WTC11 (cell line): ENCODE measurements at places on chromosomes 2 and 18. TPM values are rescaled to one million over a fixed set of nuclear protein-coding genes. Genes with fewer than 3 reads are reported as not detected.
A peak's percentile ranks its signal among the peaks of the same experiment; 100 is the strongest.

- no peak for DNase-seq
These were observed 125.7 kb downstream of the KCTD1 start for GRCh38 chr18:26422472-26423162.

- no peak for DNase-seq
These were observed 536.0 kb downstream of the TNS1 start for GRCh38 chr2:217466805-217467204.

- no peak for DNase-seq
These were observed 138.6 kb upstream of the ZC3H15 start for GRCh38 chr2:186347472-186347871.

DNA sequence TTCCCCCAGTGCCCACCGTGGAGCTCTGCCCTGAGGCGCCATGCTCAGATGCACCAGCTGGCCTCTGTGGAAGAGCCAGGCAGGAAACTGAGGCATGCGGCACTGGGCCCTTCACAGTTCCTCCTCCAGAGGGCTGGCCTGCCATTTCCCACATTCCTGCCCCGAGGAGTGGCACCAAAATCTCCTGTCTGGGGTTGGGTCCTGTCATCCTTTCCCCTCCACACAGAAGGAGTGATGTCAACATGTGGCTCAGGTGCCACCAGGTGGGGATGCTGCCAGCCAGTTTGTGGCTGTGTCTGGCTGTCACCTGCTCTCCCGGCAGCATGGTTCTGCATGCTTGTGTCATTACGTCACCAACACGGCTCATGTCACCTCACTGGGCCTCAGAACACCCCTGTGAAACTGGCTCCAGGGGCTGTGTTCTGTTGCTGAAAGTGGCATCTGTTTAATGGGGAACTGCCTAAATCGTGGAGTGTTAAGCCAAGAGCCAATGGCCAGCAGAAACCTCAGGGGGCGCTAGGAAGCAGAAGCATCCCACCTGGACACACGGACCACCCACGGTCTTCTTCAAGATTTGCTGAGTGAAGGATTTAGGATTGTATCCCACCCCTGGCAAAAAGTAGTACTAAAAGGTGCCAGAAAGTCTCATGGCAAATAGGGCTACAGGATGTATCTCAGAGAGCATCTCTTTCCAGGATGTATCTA is 51.3 kb downstream of the ZAP70 start:
- no peak for DNase-seq

DNA sequence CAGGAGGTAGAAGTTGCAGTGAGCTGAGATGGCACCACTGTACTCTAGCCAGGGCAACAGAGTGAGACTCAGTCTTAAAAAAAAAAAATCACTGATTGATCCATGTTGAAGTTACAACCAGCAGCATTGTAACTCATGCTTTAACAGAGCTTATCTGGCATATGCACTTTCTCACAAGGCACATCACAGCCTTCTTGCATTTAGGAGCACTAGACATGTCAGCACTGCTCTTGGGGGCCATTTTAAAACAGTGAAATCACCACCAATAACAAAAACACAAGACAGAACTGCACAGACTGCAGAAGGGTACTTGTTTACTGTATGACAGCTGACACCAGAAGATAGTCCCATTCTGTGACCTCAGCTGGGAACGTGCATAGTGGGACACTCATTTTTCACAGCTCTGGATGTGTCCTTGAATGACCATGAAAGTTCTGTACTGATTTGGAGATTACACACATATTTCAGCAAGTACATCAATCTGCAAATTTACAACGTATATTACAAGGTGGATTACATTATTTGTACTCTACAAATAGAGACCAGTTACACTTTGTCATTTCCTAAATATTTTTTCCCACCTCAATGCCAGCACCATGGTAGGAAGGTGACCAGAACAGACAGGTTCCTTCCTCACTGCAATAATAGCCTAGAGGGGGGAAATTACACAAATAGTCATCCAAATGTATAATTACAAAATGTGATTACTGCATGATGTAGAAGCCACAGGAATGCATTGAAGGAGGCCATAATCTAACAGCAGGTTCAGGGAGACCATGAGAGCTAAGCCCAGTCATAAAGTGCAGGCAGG is 35.1 kb downstream of the CCBE1 start:
- DNase-seq, result no peak

FECH gene
- total RNA-seq, result 16.6 to 21.8 TPM (median 19.6 TPM) in 3 replicates

PLB1 gene
- total RNA-seq, result 0.27 to 0.44 TPM (median 0.39 TPM) in 3 replicates

HOXD13 gene
- total RNA-seq, result not detected in 3 replicates

LHCGR gene
- 0.21 to 0.34 TPM (median 0.31 TPM) in 3 replicates for total RNA-seq

GRCh38 chr2:10951558-10952414 is 40.1 kb downstream of the KCNF1 start:
- DNase-seq, result no peak

- DNase-seq, result no peak
These were observed 73.2 kb downstream of the BOLA3 start for GRCh38 chr2:74074487-74074886.

LIPG gene
- 5.5 to 6.8 TPM (median 6.1 TPM) in 3 replicates for total RNA-seq

DNA sequence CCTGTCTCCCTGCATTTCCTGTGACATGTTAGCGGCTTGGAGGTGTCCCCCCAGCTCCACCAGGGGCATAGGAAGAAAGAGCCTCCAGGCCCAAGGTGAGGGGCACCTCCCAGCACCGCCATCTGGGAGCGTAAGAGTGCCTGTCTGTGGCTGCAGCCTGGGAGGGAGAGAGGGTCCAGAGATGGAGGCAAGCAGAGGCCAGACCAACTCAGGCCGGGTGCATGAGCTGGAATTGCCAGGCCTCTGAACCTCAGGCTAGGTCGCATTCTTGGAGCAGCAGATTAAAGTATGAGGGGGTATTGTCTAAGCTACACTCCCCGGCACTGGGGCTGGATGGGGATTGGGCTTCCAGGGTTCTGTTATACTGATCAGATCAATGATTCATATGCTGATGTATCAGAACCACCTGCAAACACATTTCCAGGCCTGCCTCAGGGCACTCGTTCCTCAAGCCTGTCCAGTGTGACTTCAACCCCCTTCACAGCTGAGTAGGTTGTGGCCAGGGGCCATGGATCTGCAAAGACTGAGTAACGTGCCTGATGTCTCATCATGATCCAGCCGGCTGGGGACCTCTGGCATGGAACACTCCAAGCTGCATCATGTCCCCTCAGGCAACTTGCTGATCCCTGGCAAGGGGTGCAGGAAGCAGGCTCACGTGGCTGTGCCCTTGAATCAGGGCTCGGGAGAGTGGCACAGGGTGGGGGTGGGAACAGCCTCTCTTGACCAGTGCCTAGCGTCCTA is 73.2 kb downstream of the HS1BP3 start:
- no peak for DNase-seq

DNA sequence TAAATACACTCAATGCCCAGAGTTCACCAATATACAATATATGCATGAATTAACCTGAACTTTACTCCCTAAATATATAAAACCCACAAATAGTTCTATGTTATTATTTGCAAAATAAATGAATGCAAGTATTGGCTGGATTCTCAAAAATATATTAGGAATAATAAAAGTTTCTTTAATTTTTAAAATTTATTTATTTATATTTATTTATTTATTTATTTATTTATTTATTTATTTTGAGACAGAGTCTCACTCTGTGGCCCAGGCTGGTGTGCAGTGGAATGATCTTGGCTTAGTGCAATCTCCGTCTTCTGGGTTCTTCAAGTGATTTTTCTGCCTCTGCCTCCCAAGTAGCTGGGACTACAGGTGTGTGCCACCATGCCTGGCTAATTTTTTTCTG is 88.7 kb upstream of the TMEFF2 start:
- no peak for DNase-seq

DNA sequence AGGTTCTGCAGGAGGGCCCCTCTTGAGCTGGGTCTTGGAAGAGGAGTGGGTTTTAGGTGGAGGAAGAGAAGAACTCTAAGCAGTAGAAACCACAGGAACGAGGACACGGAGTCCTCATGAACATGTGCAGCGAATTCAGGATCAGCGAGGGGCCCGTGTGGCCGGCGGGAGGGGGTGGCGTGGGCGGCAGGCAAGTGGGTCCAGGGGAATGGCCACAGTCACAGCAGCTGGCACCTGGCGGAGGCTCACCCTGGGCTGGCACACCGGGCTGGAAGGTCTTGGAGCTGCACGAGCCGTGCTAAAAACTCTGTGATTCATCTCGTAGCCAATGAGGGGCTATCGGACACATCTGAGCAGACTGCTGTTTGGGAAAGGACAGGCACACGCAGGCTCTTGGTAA is 18.0 kb upstream of the CIDEA start:
- no peak for DNase-seq

DNA sequence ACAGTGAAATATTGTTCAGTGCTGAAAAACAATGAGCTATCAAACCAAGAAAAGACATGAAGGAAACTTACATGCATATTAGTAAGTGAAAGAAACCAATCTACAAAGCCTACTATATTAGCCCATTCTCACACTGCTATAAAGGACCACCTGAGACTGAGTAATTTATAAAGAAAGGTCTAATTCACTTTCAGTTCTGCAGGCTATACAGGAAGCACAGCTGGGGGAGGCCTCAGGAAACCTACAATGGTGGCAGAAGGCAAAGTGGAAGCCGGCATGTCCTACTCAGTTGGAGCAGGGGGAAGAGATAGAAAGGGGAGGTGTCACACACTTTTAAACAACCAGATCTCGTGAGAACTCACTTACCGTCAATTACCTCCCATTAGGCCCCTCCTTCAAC is 232.1 kb downstream of the TMX3 start:
- DNase-seq, result no peak

ATF2 gene
- 39.9 to 42.5 TPM (median 42.0 TPM) in 3 replicates for total RNA-seq

GRCh38 chr2:132448771-132449170 is 32.2 kb downstream of the GPR39 start:
- peak; percentile 39 for DNase-seq

DNA sequence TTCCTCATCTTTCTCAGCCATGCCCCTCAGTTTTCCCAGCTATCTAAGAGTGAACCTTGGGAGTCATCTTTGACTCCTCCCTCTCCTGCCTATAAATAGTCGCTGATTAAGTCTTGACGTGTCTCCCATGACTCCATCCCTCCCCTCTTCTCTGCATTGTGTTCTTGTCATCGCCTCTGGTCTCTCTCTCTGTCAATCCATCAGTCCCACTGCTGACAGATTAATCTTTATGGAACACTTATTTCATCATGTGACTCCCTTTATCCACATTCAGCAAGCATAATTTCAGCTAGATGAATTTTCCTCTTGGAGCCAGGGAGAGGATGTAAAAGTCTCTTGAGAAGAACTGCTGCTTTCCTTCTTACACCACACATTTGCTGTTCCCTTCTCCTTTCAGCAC is 9.4 kb downstream of the ADAM23 start:
- no peak for DNase-seq

DNA sequence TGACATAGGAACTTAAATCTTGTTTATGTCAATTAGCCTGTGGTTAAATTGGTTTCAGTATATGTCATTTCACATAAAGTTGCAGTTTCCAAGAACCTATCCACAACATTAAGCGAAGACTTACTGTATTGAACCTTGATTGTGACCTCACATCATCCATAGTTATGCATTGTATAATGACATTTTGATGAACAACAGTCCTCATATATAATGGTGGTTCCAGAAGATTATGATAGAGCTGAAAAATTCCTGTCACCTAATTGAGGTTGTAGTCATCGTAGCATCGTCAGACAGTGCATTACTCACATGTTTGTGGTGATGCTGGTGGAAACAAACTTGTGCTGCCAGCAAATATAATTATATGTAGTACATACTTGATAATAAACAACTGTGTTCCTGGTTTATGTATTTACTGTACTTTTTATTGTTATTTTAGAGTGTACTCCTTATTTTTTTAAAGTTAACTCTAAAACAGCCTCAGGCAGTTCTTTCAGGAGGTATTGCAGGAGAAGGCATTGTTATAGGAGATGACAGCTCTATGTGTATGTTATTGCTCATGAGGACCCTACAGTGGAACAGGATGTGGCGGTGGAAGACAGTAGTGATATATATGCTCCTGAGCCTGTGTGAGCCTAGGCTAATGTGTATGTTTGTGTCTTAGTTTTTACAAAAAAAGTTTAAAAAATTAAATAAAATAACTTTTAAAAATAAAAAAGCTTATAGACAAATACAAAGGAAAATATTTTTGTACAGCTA is 56.6 kb downstream of the UBE2E3 start:
- no peak for DNase-seq
